Left lung (tissue), 14 donors: ENCODE measurements at places on chromosomes 4 and X. TPM values are rescaled to one million over a fixed set of nuclear protein-coding genes. Genes with fewer than 3 reads are reported as not detected.
A peak's percentile ranks its signal among the peaks of the same experiment; 100 is the strongest.

- DNase-seq = no peak
These were observed 4.5 kb upstream of the TMEM255A start for GRCh38 chrX:120315776-120316175.

- no peak for DNase-seq
These were observed 261.2 kb downstream of the TRIML1 start for GRCh38 chr4:188400451-188400850.

GRCh38 chr4:6769233-6769988 is 13.1 kb upstream of the KIAA0232 start:
- DNase-seq = no peak

DNA sequence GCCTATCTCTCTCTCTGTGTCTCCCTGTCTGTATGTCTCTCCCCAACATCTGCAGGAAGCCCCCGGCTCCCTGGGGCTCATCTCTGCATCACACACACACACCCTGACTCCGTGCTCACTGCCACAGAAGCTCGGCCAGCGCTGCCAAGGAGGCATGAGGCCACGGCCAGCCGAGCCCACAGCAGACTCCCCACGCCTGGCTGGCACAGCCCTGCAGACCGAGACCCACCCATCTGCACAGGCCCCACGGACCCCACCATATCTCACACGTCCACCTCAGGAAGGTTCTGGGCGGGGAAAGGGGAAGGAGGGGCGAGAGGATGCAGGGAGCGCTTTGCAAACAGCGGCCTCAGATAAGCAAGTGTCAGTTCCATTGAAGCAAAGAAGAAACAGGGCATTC is 28.5 kb upstream of the SLC25A6 start:
- DNase-seq = no peak

GRCh38 chr4:101218894-101219293 is 128.4 kb downstream of the PPP3CA start:
- DNase-seq = no peak

- no peak for DNase-seq
These were observed 136.5 kb downstream of the PRKX start for GRCh38 chrX:3576886-3577501.

DNA sequence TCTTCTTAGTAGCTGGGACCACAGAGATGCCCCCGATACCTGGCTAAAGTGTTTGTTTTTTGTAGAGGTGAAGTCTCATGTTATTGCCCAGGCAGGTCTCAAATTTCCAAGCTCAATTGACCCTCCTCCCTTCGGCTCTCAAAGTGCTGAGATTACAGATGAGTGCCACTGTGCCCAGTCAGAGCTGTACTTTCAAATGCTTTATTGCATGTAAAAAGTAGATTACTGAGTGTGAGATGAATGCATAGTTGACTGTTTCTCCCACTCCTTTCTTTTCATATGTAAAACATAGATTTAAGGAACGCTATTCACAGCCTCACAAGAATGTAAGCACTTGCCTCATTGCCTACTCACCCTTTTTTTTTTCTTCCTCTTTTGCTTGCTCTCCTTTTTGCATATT is 984.4 kb upstream of the PABPC4L start:
- DNase-seq = no peak

DNA sequence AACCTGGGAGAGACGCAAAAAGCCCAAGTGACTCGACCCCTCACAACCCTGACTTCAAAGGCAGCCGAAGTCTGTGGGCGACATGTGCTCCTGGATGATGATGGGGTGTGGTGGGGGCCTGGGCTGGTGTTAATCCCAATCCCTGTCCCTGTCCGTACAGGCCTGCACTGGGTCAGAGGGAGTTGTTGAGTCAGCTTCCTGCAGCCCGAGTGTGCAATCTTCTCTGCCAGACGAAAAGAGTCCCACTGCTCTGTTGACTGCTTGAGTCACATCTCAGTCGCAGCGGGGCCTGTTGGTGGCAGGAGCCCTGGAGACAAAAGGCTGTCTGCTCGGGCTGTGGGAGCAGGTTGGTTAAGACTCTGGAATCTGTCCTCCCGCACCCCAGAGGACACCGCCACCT is 10.3 kb downstream of the FAM3A start:
- DNase-seq = no peak

DNA sequence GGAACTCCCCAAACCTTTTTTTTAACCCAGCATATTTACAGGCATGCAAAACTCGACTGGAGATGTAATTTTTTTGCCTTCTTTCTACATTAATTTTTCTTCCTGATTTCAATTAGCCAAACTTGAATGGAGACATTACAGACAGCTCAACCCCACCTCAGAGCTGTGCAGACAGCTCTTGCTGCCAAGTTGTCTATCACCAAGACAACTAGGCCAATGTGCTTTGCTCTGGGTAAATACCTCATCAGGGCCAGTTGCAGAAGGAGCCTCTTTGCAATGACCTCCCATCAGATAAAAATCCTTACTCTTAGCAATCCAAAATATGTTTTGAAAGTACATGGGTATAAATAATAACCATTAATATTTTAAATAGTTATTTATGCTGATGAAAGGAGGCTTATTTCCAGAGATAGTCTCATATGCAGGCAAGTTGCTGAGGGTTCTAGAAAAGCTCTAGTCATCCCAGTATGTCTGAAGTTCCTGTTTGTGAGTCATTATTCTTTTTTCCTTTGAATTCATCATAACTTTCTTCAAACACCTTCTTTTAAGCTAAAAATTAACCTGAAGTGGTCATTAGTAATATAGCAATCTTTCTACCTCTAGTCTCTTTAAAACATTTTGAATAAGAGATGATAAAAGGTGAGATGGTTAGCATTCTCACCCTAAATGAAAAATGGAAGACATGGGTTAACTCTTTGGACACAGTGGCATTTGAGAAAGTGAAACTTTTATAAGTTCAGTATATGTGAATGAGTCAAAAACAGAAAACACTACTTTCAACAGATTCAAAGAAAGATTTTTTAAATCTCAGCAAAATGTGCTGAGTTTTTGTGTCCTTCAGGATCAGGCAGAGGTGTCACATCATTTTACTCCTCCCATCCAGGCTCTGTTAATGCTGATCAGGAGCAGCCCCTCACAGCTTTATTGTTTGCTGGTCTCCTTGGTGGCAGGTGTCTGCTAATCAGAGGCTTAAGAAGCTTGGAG is 475.5 kb upstream of the FGF16 start:
- no peak for DNase-seq

GRCh38 chr4:76209881-76210280 is 3.7 kb downstream of the SCARB2 start:
- DNase-seq = no peak

DNA sequence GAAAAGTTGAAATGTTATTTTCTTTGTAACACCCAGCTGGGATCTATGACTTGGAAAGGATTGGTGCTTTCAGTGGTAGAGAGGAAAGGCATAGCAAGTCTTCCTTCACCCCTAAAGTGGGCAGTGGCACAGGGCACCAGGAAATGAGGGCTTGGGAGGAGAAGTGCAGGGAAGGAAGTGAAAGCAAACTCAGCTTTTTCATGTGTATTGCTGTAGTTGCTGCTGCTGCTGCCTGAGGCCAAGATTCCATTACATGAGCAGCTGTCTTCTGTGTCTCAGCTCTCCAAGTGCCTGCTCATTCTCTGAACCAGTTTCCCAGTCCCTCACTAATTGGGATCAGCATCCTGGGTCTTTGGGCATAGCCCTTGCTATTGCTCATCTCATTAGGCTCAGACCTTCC is 2.6 kb downstream of the HCCS start:
- no peak for DNase-seq

DNA sequence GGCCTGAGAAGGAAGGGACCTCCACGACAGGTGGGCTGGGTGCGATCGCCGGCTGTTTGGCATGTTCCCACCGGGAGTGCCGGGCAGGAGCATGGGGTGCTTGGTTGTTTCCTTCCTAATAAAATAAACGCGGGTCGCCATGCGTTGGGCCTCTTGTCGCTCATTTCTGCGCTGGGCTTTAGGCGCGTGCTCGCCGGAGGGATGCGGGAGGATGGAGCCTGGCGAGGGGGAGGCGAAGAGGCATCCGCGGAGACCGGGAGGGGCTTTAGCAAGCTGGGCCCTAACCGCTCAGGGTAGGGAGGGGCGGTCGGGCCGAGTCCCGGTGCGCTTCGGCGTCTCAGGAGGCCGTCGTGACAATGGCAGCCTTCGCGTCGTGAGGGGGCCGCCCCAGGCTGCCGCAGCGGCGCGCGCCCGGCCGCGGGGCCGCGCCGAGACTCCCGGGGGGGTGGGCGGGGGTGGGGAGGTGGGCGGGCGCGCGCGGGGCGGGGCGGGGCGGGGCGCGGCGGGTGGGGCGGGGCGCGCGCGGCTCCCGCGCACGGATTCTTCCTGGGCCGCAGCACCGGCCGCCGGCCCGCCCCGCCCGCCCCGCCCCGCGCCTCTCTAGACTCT is 476 bp upstream of the GDI1 start:
- no peak for DNase-seq

DNA sequence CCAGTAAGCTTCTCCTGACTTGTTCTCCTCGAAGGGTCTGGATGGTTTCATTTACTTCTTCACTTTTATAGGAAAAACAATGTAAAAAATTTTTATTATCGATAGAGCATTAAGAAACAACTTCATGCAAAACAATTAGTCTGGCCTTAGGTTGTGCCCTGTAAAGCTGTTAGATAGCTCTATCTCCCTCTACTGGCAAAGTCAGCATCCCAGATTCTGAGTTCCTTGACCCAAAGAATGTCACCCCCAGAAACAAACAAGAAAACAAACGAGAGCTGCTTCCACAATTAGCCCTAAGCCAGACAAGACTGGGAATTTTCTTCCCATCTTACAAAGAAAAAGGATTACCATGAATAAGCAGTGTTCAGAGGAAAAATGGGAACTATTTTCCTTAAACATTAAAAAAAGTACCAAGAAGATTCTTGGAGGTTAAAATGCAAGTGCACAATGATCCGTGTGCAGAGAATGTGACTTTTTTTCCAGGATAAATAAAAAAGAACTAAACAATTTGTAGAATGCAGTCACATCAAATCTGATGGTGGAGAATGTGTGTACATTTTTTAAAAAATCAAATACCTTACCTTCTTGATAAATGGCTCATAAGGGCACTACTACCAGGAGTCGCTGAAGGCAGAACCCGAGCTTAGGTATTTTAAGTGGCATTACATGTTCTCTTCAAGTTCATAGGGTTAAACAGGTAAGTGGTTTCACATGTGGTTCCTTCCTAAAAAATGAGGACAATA is 293.2 kb downstream of the FBXO8 start:
- no peak for DNase-seq

GRCh38 chr4:184331268-184331995 is 113.8 kb upstream of the ENPP6 start:
- peak; percentile 58 for DNase-seq

GRCh38 chr4:2353222-2354107 is 65.0 kb downstream of the ZFYVE28 start:
- no peak for DNase-seq

DNA sequence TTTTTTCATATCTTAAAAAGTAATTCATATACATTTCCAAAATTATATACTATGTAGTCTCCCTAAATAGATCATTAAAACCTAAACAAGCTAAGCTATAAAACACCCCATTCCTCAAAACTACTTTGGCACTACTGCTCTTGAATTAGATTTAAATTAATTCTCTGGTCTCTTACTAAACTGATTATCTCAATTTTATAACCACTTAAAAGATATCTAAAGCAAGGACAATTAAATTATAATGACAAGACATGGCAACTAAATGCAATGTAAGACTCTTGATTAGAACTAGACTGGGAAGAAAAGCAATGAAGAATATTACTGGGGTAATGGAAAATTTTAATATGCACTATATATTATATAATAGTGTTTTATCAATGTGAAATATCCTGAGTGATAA is 27.9 kb downstream of the TMEM184C start:
- no peak for DNase-seq

- DNase-seq = no peak
These were observed 99.4 kb upstream of the PUDP start for GRCh38 chrX:7247346-7247745.

DNA sequence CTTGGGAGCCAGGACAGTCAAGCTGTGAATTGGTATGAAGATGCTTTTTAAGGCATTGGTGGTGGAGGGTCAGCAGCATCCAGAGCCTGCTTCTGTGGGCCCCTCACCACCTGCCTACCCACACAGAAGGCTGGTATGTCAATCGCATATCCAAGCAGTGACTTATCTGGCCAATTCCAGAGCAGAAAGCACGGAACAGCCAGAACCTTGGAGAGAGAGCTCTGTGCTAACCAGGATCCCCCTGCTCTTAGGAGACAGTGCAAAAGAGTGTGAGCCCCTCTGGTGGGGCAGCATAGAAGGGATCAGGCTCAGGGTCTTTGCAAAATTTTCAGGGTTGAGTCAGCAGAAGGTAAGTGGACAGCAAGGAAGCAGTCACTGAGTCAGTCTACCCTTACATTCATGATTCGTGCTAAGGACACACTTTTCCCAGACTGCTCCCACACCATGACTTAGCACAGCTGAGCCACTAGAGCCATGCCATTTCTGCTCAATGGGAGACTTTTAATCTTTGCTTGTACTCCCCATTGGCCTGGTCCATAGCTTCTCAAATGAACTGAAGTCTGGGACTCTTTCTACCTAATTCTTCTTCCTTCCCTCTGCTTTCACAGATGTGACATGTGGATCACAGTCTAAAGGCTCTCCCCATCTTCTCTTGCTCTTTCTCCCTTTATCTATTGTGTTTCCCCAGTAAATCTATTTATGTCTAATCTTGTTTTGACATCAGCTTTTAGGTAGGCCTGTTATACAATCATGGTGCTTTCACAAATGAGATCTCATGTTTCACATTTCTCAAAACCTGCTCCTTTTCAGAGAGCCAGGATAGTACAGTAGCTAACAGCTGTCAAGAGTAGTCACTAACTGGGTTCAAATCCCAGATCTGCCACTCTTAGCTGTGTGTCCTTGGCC is 20.0 kb downstream of the MORF4L2 start:
- DNase-seq = no peak

GRCh38 chrX:72100824-72101351 is 30.8 kb downstream of the RTL5 start:
- DNase-seq = peak; percentile 61

GRCh38 chrX:142256935-142257334 is 51.8 kb upstream of the MAGEC2 start:
- DNase-seq = no peak

GRCh38 chr4:37780444-37781130 is 45.9 kb upstream of the PGM2 start:
- no peak for DNase-seq

GRCh38 chrX:42739258-42739657 is 38.7 kb downstream of the PPP1R2C start:
- DNase-seq = no peak

- DNase-seq = no peak
These were observed 115.9 kb upstream of the PDLIM3 start for GRCh38 chr4:185651137-185651677.

- DNase-seq = no peak
These were observed 202.7 kb upstream of the HS3ST1 start for GRCh38 chr4:11631416-11631815.

The SLC10A3 gene
- polyA plus RNA-seq = 13.3 TPM

The GABRG1 gene
- 1.2 TPM for polyA plus RNA-seq

The CLDN22 gene
- polyA plus RNA-seq = 0.62 TPM

The FRG2 gene
- polyA plus RNA-seq = 0.08 TPM

The TECRL gene
- polyA plus RNA-seq = not detected

The DNAAF6 gene
- 1.6 TPM for polyA plus RNA-seq

The FGF2 gene
- polyA plus RNA-seq = 8.4 TPM

The PDZD4 gene
- 10.5 TPM for polyA plus RNA-seq

The RAI2 gene
- 15.0 TPM for polyA plus RNA-seq

The BST1 gene
- 4.3 TPM for polyA plus RNA-seq

The PRDM5 gene
- polyA plus RNA-seq = 33.3 TPM

The XAGE1B gene
- not detected for polyA plus RNA-seq

The HSFX2 gene
- polyA plus RNA-seq = 1.2 TPM

The ARHGAP4 gene
- polyA plus RNA-seq = 25.7 TPM

The DCAF8L2 gene
- not detected for polyA plus RNA-seq
